ENCODE measurements at places on chromosomes 13 and 19. TPM values are rescaled to one million over a fixed set of nuclear protein-coding genes. Genes with fewer than 3 reads are reported as not detected.

DNA sequence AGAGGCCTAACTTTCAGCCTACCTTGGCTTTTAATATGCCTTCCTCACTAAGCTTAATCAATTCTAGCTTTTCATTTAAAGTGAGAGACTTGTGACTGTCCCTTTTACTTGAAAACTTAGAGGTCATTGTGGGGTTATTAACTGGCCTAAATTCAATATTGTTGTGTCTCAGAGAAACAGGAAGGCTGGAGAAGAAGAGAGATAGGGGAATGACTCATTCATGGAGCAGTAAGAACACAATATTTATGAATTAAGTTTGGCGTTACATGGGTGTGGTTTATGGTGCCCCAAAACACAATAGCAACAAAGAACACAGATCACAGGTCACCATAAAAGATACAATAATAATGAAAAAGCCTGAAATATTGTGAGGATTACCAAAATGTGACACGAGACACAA is 612.1 kb downstream of the TBC1D4 start:
- DNase-seq: no peak

The IL12RB1 gene
- total RNA-seq: not detected

- DNase-seq: no peak
Measured at GRCh38 chr19:12953138-12953798, 3.8 kb downstream of the GADD45GIP1 start.

The SMIM44 gene
- 1.0 TPM for total RNA-seq

- DNase-seq: peak; percentile 66
Measured at GRCh38 chr13:89627996-89628395, 1719.5 kb upstream of the MIR17HG start.

The PDX1 gene
- not detected for total RNA-seq

Measured in epithelial cell of proximal tubule (primary cell).